ENCODE measurements at places on chromosomes 7 and 10.
A peak's percentile ranks its signal among the peaks of the same experiment; 100 is the strongest.

DNA sequence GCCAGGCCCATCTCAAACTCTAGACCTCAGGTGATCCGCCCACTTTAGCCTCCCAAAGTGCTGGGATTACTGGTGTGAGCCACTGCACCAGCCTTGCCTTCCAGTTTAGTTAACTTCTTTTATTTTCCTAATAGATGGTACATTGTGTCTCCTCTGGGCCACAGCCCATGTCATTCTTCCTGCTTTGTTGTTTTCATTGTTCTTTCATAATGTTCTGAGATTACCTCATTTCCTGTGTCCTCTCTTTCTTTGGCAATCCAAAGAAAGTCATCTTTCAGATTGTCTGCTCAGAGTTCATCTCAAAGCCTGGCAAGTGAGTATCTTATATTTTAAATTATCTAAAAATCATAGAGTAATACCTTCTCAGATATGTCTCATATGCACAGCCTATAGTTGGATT is at the start of gene OLAH:
Gene OLAH, plus strand, starts transcription at position 270 of the 400 bp plus-strand sequence. CDS start 3,346 bp downstream, outside the sequence.
- no peak for DNase-seq

DNA sequence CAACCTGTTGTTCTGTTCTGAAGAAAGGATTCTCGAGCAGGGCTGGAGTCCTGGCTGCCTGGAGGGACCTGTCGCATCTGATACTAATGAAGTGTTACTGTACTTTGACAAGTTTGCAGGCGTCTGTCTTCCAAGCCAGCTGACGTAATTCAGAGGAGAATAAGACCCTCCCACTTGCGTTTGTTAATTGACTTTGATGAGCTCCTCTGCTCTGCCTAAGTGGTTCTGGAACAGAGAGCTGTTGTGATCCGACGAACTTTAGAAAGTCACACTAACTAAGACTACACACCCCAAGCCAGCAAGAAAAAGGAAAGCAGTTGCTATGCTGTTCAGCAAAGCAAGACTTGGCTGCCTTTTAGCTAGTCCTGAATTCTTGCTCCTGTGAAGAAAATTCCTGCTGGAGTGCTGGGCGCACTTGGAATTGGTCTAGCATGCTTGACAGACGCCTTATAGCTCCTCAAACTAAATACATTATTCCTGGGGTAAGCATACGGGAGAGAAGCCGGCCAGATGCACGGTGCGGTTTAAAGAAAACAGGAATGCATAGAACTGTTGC is 200.3 kb downstream of the CACNB2 start:
- no peak for DNase-seq

- DNase-seq = no peak
These were observed 65.3 kb downstream of the NPSR1 start for GRCh38 chr7:34723338-34723737.

GRCh38 chr10:43594944-43595589 is 11.2 kb upstream of the ZNF485 start:
- peak; percentile 46 for DNase-seq

DNA sequence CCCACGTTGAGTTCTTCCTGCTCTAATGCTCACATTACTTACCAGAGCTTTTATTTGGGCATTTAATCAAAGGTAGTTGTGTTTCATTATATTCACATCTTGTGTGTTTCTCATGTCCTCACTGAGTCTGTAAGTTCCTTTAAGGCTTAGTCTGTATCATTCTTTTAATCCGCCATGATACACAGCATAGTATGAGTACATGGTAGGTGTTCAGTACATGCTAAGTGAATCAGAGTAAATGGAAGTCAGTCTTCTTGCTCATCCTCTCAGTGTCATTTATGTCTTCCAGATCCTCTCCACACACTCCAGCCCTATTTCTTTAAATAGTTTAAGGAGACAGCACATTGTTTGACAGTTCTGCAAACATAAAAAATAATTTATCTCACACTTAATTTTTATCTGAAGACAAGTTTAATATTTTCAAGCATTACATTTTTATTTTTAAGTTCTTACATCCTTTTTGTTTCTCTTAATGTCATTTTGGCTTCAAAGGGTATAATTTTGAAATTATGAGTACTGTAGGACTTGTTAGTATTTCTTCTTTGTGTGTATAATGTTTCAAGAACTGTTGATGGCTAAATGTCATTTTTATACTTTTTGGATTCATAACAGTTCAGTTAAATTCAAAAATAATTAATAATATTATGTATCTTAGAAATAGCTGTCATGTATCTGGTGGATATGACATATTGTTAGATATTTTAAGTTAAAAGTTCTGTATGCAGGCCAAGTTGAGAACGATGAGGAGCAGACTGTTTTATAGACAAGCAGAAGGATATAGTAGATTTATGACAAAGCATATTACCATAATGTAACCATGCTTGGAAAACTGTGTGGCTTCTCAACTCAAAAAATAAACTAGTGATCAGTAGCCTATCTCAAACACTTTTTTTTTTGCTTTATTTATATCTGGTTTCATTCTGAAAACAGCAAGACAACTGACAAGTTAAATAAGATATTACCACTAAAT is 342.7 kb downstream of the LRMDA start:
- no peak for DNase-seq

Measured in stomach (tissue), 19 donors.